ENCODE measurements at places on chromosomes 12 and 14.

DNA sequence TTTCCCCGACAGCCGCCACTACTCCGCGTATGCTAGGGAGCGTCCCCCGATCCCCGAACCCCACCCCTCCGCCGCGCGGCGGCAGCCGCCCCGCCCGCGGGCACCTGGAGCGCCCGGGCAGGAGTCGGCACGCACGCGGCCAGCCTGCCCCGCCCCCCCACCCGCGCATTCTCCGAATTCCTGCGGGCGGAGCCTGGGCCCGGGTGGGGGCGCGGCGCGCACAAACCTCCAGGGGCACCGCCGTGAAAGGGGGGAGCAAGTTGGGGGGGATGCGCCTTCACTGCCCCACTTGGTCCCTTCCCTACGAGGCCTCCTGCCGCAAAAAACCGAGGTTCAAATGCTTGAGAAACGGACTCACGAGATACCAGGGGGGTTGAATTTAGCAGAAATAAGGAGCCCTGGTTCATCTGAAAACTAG, 1.7 kb downstream of the AJUBA start:
- DNase-seq = peak; percentile 38

- peak; percentile 36 for DNase-seq
These were observed 2.6 kb upstream of the KLRK1 start for GRCh38 chr12:10392394-10392930.

DNA sequence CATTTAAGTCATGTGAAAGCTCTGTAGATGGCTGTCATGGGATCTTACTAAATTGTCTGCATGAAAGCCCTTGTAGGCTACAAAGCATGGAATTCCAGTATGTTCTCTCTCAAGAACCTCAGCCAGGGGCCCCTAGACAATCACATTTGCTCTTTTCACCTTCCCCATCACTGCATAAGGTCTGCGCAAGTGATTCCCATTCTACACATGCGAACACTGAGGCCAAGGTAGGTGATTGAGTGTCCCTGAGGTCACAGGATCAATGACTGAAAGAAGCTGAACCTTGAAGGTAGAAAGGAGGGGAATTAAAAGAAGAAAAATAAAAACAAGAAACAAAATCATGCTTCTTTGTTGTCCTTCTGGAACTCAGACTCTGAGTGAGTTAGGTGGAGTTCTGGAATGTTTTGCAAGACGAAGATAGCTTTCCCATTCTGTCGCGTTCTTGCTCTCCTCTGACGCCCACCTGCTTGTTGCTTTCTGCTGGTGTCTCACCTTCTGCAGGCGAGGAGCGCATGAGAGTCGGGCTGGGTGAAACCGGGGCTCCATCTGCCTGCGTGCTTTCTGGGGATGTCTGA, 79.9 kb downstream of the SPRING1 start:
- DNase-seq = no peak

DNA sequence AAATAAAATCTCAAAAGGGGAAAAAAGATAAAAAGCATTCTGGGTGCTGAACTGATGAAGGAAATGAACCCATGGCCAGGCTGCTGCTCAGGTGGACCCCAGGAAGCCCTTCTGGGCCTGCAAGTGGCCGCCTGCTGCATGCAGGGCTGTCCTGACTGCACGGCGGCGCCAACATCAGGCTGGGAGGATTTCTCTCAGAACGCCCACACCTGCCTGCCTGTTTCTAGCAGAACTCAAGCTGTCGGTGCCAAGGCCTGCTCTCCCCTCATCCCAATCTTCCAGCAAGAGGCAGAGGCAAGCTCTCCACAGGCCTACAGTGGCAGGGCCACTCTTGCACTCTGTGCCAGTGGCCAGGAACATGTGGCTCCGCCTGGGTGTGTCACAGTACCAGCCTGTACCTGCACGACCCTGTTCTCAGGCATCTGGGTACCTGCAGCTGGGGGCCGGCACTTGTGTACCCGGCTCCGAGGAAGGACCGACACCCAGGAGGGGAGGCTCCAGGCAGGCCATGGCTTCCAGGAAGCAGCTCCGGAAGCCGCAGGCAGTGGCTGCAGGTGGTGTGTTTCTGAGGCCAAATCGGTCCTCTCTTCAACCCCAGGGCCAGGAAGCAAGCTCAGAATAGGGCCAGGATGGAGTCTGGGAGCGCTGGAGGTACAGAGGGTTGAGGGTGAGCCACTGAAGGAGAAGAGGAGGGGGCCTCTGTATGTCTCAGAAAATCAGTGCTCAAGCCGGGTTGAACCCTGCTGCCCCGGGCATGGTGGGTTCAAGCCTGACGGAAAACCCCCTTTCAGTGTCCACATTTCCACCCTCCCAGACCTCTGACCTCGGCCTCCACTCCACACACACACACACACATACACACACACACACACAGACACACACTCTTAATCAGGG, 2.5 kb upstream of the INF2 start:
- no peak for DNase-seq

DNA sequence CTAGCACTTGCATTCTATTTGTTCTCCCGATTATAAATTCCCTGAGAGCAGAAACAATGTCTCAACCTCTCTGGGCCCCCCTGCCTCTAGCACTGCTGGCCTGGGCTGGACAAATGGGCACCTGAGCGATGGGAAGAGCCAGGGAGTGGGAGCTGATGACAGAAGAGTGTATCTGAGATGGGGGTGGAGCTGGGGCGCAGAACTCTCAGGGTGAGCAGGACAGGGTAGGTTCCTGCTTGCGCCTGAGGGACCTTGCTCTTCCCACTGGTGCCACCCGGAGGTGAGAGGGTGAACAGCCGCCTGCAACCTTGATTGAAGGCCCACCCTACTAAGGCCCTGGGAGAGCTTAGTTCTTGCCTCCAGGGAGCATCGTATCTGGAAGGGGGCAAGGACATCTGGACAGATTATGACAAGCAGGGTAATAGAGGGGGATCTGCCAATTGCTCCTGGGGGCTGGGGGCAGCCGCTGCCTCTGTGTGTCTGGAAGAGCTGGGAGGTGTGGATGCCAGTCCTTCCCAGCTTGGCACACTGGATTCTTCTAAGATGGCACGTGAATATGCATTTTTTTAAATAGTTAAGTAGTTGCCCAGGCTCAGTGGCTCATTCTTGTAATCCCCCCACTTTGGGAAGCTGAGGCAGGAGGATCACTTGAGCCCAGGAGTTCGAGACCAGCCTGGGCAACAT, 43.0 kb upstream of the TSPAN9 start:
- peak; percentile 54 for DNase-seq

DNA sequence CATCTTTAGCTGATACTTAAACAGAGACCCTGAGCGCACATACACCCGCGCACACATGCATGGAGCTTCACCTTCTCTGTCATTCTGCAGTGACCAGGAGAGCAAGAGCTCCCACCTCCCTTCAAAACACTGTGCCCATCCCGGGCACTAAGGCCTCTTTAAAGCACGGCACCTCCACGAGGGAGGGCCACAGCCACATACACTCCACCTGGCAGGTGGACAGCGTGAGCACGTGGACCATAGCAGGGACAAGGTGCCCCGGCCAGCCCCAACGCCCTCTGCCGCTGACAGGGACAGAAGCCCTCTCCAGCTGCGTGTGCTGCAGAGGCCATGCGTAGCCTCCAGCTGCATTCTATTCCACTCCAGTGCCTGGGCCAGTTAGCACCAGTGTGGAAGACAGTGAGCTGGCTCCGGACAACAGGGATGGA, 5.4 kb downstream of the GAPDH start:
- no peak for DNase-seq

All from HFFc6 (cell line).